Activated T-helper 9 cell treated with anti-CD3 and anti-CD28 coated beads, Interleukin-2, amount 50 U/mL, for 16 hours (primary cell): ENCODE measurements at places on chromosomes 4 and X.

DNA sequence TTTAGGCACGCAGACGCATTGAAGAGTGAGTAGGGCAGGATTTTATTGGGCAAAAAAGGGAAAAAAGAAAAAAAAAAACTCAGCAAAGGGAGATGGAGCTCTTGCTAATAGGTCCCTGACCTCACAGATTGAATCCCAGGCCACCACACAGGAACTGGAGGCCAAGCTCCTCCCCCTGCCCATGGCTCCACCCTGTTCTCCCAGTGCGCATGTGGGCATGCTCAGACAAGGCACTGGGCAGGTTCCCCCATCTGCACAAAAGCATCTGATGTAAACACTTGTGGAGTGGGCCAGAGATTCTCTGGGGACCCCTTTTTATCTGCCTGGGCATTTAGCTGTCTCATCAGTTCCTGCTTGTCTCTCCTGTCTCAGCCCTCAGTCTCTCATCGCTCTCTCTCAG, 9.5 kb downstream of the FRMD7 start:
- no peak for DNase-seq

- DNase-seq, result no peak
These were observed 246.3 kb downstream of the NDST4 start for GRCh38 chr4:114866901-114867670.

GRCh38 chrX:153468008-153468580, 2.3 kb downstream of the HAUS7 start:
- no peak for DNase-seq

DNA sequence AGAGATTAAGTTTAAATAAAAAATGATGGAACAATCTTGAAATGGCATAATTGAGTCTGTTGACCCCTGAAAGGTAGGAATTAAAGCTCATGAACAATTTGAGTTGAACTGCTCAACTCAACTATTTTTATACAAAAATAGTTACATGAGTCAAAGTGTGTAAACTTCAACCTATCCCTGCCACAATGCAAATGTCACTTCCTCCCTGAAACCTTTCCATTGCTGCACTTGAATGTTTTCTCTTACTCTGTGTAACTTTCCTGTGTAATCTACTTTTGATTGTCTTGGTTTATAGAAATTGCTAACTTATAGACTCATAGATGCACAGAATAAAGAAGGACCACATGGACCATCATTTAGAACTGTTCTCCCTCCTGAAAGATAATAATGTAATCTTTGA, 218.5 kb downstream of the GBA3 start:
- no peak for DNase-seq

GRCh38 chr4:121118344-121118743, 45.8 kb downstream of the TNIP3 start:
- DNase-seq, result no peak

GRCh38 chr4:1290165-1290977, 680 bp downstream of the MAEA start:
- DNase-seq, result no peak

- no peak for DNase-seq
These were observed 206.4 kb upstream of the PACRGL start for GRCh38 chr4:20493761-20494353.
